ENCODE measurements at places on chromosomes 7 and 10.

- DNase-seq: no peak
- no peaks in the 10 kb centered on the region for H3K27me3 ChIP-seq
- no peaks in the 10 kb centered on the region for H3K4me1 ChIP-seq
- H3K27ac ChIP-seq: no peak overlapping the region
Observed at GRCh38 chr10:107576746-107577145, 412.2 kb upstream of the SORCS1 start.

GRCh38 chr7:140390034-140390433 lies 8.3 kb downstream of the SLC37A3 start:
- no peak overlapping the region for H3K27ac ChIP-seq
- H3K4me3 ChIP-seq: no peak overlapping the region
- peaks cover 9% of the 10 kb centered on the region for H3K4me1 ChIP-seq
- no peaks in the 10 kb centered on the region for H3K27me3 ChIP-seq
- DNase-seq: no peak

DNA sequence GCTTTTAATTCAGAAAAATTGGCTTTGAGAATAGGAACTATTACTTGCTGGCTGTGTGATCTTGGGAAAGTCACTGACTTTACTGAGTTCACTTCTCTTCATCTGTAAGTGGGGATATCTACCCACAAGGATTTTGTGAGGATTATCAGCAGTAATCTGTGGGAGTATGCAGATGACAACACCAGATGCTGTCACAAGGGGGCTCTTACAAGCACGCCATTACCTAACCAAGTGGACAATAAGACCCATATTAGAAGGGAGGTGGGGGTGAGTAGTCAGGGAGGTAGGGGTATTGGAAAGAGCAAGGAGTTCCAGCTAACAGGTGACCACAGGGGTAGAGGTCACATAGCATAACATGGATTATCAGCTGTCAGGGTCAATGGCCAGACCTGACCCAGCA lies 569.4 kb downstream of the SUGCT start:
- no peaks in the 10 kb centered on the region for H3K36me3 ChIP-seq
- H3K27me3 ChIP-seq: no peaks in the 10 kb centered on the region
- H3K4me3 ChIP-seq: no peak overlapping the region

DNA sequence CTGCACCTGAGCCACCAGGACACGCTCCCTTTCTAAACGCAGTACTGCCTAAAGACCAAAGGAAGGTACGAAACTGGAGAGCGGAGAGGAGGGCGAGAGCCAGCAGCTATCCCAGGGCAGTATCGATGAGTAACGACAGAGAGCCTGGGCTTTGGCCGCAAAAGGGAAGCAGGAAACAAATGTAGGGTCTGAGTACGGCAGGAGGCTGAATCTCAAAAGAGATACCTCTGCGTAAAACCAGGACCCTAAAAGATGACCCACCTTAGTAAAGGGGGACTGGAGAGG lies 20.4 kb downstream of the PARP12 start:
- no peak overlapping the region for H3K27ac ChIP-seq
- H3K36me3 ChIP-seq: peaks cover 55% of the 10 kb centered on the region
- DNase-seq: no peak
- H3K4me1 ChIP-seq: peaks cover 13% of the 10 kb centered on the region

DNA sequence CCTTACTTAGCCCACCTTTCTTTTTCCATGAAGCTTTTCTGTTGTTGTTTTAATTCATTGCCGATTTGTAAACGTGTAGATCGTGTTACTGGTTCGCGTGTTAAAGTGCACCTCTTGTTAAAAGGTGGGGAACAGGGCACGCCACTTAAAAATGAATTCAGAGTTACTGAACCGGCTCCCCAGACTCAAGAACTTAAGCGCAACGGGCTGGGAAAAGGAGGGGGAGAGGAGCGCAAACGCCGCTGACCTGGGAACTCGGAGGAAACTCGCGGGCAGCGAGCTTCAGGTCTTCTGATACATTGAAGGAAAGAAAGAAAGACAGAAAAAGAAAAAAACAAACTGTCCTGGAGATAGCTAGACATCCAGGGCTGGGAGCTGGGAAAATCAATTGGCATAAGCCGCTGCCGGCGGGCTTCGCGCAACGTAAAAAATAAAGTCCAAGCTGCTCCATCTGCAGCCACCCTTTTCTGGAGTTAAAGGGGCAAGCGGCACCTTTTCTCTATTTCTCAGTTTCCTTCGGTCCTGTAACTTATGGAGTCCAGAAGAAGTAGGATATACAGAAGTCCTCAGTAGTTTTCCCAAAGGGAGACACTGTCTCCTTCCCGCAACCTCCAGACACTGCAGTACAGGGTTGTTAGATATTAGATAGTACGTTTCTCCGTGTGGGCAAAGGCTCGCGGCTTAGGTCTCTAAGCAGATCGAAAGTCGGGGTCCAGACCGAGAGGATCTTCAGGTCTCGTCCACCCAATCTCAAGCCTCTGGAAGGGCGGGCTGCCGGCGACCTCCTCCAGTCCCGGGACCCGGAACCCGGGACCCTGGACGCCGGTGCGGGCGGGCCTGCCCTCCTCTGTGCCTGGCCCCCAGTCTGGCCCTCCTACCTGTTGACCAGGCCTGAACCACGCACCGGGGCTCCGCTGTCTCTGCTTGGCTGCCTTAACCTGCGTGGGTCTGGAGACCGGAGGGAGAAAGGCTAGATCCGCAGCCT lies 1.8 kb upstream of the DLX6 start:
- no peaks in the 10 kb centered on the region for H3K36me3 ChIP-seq
- H3K4me3 ChIP-seq: peak overlapping the region; percentile 70
- peaks cover 10% of the 10 kb centered on the region for H3K4me1 ChIP-seq
- H3K27ac ChIP-seq: no peak overlapping the region
- no peak for DNase-seq

DNA sequence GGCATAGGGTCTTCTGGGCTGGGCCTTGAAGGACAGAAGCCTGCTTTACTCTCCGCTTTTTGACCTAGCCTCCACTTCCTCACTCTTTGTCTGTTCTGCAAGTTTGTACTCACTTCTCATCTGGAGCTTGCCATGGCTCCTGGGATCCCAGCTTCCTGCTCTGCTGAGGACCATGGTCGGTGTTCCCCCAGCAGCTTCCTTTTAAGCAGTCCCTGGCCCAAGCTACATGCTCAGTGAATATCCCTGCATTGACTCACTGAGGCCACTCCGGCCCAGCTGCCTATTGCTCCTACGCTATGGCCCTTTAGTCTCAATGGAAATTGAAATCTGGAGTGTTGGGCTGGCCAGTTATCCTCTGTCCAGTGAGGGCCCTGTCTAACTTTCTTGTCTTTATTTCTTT lies 427.7 kb downstream of the RPS24 start:
- H3K4me1 ChIP-seq: no peaks in the 10 kb centered on the region
- no peaks in the 10 kb centered on the region for H3K36me3 ChIP-seq
- no peak for DNase-seq
- peaks cover 32% of the 10 kb centered on the region for H3K27me3 ChIP-seq

DNA sequence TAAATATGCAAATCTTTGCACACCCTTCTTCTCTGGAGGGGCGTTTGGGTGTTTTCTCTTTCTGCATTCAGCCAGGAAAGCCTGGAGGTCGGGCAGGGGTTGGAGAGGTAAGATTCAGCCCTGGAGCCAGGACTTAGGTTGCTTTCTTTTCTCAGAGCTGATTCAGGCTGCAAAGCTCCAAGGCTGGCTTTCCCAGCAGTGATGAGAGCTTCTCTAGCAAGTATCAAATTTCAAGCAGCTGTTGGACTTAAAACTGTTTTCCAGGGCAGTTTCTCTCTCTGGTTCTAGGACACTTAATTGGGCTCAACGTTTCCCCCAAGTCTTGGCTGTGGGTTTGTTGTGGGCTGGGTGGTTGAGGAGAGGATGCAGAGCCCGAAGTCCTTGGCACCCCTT lies 608 bp downstream of the AKR1B10 start:
- H3K4me1 ChIP-seq: no peaks in the 10 kb centered on the region
- no peak overlapping the region for H3K4me3 ChIP-seq
- no peaks in the 10 kb centered on the region for H3K36me3 ChIP-seq
- H3K27ac ChIP-seq: no peak overlapping the region
- H3K27me3 ChIP-seq: peaks cover 48% of the 10 kb centered on the region

DNA sequence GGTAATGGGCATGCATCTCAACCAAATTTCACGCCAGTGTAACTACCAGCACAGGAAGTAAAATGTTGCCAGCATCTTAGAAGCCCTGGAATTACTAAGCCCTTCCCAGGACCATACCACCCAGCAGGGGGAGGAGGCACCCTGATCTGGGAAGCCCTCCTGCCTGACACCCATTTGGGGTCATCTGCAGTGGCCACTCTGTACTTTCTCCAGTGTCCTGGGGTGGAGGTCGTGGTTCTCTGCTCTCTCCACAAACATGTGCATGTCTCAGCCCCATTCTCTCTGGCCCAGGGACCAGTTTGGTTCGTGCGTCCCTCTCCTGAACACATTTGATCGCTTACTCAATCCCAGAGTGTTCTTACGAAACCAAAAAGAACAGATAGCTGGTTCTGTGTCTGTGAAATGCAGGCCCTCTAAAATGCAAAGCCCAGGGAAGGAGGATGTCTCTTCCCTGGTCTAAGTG lies 9.4 kb upstream of the LRRC27 start:
- H3K27me3 ChIP-seq: no peaks in the 10 kb centered on the region
- peaks cover 6% of the 10 kb centered on the region for H3K36me3 ChIP-seq
- H3K4me1 ChIP-seq: peaks cover 5% of the 10 kb centered on the region
- no peak for DNase-seq
- no peak overlapping the region for H3K27ac ChIP-seq
- no peak overlapping the region for H3K4me3 ChIP-seq

DNA sequence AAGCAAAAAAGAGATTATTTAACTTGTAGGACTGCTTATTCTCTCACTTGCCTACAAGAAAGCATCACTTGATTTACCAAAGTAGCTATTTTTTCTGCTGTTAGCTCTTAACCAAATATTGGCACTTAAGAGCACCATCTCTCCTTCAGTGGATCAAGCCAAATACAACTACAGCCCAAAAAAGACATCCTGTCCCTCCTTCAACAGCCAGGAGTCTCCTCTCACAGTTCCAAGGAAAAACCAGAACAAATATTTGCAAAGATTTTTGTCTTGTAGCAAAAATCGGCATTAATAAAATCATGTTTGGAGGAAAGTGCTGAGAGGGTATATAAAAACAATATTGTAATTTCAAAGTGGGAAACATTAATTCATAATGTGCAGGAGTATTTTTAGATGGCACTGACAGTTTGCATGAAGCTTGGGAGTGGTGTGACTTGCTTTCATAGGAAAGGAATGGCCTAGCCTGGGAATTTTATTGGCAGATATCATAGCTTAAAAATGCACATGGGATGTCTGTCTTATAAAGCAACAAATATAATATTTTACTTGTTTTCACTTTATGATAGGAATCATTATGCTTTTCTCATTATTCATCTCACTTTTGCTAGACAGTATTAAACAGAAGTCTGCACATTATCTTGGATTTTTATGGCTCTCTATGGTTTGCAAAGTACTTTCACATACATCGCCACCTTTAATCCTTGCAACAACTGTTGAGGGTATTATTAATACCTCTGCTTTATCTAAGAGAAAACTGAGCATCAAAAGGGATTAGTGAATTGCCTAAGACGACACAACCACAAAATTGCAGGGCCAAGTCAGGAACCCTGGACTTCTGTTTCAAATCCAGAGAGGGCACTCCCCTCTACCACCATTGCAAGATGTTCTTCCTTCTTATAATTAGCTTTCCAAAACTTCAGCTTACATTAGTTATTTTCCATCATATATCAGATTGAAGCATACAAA lies 103.5 kb downstream of the AGMO start:
- H3K4me1 ChIP-seq: no peaks in the 10 kb centered on the region
- no peak overlapping the region for H3K4me3 ChIP-seq

DNA sequence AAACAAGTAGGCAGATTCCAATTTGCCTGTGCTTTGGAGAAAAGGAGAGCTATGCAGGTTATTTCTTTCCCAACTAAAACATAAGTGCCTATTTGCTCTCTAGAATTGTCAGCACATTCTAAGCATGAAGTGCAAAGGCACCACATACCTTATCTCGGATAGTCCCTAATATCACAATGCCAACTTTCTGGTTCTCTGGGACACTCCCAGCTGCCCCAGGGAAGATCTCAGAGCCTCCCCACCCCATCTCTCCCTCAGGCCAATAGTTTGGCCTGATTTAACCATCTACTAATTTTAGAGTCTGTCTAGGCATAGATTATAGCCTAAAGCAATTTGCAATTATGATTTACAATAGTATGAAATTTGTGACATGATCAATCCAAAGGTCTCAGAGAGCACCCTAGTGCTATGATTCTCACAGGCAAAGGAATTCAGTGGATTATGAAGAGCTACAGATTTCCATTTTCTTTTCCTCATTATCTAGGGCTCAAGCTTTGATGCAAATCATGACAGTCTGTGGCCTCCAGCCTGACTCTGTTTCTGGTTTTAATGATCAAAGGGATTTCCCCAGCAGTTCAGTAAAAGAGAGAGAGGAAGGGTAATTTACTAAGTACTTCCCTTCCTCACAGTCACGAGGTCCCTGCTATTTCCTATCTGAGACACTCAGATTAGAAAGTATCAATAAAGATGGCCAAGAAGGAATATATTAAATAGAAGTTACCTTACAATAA lies 29.0 kb upstream of the IL6 start:
- peaks cover 13% of the 10 kb centered on the region for H3K4me1 ChIP-seq
- no peaks in the 10 kb centered on the region for H3K36me3 ChIP-seq
- no peak overlapping the region for H3K4me3 ChIP-seq
- H3K27me3 ChIP-seq: peaks cover 22% of the 10 kb centered on the region

DNA sequence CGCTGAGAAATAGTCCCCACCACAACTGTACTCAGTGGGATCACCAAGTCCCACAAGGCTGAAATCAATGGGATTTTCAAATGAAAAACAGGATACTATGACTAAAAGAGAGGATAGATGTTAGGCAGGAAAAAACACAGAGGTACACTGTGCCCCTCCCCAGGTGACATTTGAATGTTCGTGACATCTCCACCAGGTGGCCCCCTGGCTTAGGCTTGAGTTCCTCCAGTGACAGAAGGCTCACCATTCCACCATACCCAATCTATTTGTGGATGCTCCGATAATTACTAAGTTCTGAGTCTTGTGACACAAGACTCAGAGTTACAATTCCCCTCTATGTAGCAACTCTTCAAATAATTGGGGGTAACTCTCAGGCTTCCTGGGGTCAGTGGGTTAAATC lies 77.5 kb upstream of the KCNMA1 start:
- no peak overlapping the region for H3K27ac ChIP-seq
- peaks cover 13% of the 10 kb centered on the region for H3K4me1 ChIP-seq
- no peak for DNase-seq
- no peak overlapping the region for H3K4me3 ChIP-seq
- peaks cover 32% of the 10 kb centered on the region for H3K27me3 ChIP-seq
